Amygdala (tissue), 56 donors: ENCODE measurements at places on chromosomes 1 and 21.

DNA sequence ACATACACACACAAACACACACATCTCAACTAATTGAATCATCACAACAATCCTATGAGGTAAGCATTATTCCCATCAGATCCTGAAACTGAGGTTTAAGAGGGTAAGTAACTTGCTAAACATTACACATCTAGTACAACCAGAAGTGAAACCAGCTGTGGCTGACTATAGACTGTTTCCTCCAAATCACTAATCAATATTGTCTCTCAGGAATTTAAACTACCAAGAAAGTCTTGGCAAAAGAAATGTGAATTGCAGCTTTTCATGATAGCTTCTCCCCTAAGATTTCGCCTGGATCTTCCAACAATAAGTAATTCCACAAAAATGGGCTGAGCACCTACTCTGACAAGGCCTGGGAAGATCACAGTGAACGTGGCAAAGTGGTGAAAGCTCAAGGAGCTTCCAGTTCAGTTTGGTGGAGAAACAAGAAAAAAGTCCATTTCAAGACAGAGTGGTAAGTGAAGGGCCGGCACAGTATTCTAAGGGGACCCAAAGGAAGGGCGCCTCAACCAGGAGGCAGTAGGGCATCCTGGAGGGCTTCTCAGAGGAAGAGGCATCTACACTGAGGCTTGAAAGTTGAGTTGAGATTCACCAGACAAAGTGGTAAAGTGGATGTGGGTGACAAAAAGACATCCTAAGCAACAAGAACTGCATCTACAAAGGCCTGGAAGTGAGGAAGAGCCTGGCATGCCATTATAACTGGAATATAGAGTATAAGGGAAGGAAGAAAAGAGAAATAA, 22.1 kb downstream of the LRRC52 start:
- no peak for DNase-seq

DNA sequence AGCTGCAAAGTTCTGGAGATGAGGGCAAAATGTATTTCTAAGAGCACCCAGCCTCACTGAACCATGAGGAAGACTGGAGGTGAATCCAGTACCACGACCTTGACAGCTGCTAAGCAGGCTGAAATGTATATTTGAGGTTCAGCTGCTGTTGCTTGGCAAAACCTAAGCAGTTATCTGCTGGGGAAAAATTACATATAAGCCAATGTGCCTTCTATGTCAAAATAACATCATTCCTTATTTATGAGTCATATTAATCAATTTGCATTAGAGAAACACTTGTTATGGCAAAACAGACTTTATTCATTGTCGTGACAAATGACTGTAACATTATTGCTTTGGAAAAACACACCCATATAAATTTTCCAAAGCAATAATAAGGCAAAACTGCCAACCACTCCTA, 560.5 kb upstream of the NR5A2 start:
- DNase-seq, result no peak

- no peak for DNase-seq
Observed at GRCh38 chr1:86992861-86993260, 78.4 kb downstream of the HS2ST1 start.

- DNase-seq, result no peak
Observed at GRCh38 chr1:27868556-27868931, 3.8 kb upstream of the THEMIS2 start.

DNA sequence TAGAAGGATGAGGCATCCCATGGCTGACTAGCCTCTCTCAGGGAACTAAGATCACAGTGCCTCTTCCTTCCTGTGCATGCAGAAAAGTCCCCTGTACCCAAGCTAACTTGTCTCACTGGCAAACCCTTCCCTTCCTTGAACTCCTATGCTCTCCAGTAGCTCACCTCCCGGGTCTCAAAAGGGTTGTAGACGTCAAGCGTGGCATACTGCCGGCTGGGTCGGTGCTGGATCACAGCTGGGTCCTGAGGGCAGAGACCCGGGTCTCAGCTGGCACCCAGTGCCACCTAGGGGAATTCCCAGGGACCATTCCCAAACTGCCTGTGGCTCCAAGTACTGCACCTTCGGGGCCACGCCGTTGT, 688 bp downstream of the SCAMP3 start:
- DNase-seq, result no peak

GRCh38 chr21:32307706-32308105, 9.1 kb downstream of the MRAP start:
- DNase-seq, result no peak

DNA sequence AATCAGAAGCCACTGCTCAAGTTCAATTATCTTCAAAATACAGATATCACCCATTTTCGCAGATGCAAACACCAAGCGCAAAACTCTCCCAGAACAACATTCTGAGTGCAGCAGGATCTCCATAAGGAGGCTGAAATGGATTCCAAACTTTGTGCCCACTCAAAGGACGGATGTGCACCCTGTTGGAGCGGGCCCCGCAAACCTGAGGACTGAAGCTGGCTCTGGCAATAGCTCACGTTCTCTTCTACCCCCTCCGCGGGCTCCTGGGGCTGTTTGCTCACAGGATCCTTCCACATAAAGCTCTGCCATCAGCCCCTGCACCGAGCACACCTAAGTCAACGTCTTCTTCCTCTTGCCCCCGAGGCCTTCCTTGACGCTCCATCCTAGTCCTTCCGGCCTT, 11.7 kb upstream of the RCSD1 start:
- no peak for DNase-seq

DNA sequence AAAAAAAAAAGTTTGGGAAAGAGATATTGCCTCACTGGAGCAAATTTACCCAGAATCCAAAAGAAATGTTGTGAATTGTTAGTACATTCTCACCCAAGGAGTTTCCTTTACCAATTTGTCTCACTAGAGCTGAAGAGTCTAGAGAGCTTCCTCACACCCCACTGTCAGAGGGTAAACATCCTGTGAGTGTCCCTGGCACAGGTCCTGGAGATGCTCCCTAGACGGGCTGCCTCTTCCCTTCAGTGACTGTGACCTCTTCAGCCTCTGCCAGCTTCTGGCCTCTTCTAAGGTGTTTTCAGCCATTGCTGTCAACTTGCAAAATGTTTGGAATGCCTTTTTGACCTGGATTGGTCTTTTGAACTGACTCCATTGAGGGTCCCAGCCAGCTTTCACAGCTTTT, 159.4 kb downstream of the DHRS3 start:
- DNase-seq, result no peak

DNA sequence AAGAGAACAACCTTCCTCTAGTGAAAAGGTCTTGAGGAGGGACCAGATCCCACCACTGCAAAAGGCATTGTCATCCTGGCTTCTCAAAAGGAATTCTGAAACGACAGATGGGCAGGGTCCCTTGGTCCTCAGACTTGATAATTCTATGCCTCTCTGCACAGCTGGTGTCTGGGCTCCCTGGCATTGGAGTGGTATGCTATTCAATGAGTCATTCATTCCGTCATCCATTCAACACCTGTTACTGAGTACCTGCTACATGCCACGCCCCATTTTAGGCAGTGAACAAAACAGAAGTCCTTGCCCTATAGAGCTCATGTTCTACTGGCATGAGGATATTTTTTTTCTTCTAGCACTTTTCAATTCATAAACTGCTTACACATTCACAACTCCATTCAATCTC, 45.8 kb upstream of the HMGB4 start:
- no peak for DNase-seq

GRCh38 chr21:33916200-33916567, 580 bp upstream of the ATP5PO start:
- no peak for DNase-seq

DNA sequence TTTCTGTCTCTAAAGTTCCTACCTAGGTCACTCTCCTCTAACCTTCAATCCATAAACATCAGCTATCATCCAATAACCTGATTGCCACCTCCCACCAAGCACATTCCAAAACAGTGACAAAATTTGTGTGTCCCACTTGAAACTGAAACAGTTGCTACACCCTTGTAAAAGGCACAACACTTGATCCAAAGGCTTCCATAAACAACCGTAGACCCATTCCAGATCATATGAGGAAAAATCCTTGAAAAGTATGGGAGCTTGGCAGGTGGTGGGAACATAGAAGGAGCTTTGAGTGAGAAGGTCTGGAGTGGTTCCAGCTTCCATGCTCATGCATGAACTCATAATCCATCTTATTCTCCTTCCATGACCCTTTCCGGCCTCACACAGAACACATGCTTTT, 82.0 kb upstream of the ATP1A1 start:
- no peak for DNase-seq

DNA sequence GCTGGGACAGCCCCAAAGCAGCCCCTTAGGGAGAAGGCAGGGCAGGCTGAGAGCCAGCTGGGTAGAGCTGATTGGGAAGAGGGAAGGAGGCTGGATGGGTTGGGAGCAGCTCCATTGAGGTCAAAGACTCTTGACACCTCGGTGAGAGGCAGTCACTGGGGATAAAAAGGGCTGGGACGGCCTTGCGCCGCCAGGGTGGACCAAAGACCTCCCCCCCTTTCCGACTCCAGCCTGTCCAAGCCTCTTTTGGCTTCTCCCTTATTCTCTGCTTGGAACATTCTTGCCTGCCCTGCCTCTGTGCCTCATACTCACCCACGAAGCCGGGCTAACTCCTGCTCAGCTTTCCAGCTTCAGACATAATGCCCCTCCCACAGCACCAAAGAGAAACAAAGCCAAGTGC, 51.1 kb downstream of the LRRC38 start:
- no peak for DNase-seq

DNA sequence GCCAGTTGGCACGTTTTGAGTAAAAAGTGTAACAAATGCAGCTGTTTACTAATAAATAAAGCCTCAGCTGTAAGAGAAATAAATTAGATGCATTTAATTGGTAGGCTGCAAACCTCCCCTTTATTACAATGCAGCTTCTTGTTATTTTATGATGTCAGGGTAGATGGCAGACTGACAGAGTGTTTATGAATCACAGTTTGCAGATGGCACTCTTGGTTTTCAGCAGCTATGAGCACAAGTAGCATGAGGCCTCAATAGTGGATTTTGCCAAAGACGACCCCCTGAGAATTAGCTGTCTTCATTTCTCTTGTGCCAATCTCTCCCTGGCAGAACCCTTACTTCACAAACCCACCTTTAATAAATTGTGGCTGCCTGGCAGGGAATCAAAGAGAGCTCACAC, 161.2 kb upstream of the C1orf87 start:
- DNase-seq, result no peak

DNA sequence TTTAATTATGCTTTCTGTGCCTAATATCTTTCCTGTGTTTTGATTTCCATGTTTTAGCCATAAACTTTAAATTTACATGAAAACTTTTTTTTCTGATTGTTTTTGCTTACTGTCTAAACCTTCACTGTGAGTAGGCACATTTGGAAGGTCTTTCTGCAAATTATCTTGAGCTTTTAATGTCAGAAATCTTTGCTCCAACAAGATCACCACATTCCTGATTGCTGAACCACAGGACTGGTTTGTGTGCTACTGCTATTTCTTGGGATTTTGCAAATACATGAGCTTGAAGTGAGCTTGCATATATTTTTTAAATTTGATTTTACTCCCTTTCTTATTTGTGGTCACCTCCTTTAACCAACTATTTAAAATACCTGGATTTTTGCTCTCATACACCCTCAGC, 61.3 kb downstream of the PTBP2 start:
- DNase-seq, result no peak

DNA sequence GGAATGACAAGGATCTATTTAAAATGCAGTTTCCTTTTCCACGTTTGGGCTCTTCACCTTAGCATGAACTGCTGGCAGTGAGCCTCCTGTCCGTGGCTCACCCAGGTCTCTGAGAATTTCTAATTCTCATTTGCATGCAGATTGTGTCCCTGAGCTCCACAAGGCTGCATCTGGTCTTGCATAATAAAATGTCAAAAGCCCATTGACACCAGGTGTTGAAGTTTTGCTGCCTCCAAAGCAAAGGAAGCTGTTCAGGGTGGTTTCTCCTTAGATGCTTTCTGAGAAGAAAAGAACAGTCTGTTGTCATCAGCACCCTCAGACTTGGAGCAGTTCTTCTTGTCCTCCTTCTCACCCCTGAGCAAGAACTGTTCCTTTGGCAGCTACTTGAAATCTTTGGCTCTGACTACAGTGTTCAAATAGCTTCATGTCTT, 433.1 kb upstream of the KAZN start:
- no peak for DNase-seq

GRCh38 chr1:170267317-170267716, 121.6 kb downstream of the NTMT2 start:
- DNase-seq, result no peak

GRCh38 chr1:46755121-46755520, 36.2 kb upstream of the EFCAB14 start:
- no peak for DNase-seq

DNA sequence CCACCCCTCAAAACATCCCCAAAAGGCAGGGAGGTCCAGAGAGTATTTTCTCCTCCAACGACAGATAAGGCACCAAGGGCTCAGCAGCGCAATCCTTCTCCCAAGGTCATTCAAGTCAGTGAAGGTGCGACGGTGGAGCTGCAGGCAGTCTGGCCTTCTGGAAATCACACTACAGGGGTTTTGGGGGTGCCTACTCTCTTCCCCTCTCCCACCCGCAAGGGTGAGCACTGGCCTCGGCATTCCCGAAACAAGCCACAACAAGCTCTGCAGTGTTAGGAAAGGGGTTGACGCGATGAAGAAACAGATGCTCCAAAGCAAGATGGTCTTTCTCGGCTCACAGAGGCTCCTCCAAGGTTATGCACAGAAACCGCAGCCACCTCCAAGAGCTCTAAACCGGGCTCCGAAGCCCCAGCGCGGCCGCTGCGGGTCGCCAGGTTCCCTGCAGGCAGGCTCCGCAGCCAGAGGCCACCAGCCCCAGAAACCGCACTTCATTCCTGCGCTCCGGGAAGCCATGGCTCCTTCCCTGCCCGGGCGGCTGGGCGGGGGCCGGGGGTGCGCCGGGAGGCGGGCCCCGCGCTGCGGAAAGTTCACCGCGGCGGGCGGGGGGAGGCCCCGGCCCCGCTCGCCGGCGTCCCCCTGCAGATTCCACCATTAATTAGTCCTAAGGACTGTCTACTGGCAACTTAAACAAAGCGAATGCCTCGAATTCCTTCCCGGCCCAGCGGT, 1.1 kb downstream of the LUZP1 start:
- no peak for DNase-seq

GRCh38 chr1:116268211-116268610, 104.8 kb upstream of the ATP1A1 start:
- DNase-seq, result peak; percentile 33

DNA sequence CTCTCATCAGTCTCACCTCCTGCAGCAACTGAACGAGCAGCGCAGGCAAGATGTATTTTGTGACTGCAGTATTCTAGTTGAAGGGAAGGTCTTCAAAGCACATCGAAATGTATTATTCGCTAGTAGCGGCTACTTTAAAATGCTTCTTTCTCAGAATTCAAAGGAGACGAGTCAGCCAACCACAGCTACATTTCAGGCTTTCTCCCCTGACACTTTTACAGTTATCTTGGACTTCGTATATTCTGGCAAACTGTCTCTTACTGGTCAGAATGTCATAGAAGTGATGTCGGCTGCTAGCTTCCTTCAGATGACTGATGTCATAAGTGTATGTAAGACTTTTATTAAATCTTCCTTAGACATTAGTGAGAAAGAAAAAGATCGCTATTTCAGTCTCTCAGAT, 53.7 kb downstream of the ZBTB8A start:
- DNase-seq, result no peak

GRCh38 chr1:2255420-2256369, 27.6 kb downstream of the SKI start:
- DNase-seq, result no peak
